ENCODE measurements at places on chromosomes 5 and 9. TPM values are rescaled to one million over a fixed set of nuclear protein-coding genes. Genes with fewer than 3 reads are reported as not detected.

Gene HAND1
- 0.22 TPM for polyA plus RNA-seq

Gene ECSCR
- polyA plus RNA-seq: 47.6 TPM

Gene LECT2
- polyA plus RNA-seq: not detected

Gene PCDHB7
- polyA plus RNA-seq: 0.36 TPM

DNA sequence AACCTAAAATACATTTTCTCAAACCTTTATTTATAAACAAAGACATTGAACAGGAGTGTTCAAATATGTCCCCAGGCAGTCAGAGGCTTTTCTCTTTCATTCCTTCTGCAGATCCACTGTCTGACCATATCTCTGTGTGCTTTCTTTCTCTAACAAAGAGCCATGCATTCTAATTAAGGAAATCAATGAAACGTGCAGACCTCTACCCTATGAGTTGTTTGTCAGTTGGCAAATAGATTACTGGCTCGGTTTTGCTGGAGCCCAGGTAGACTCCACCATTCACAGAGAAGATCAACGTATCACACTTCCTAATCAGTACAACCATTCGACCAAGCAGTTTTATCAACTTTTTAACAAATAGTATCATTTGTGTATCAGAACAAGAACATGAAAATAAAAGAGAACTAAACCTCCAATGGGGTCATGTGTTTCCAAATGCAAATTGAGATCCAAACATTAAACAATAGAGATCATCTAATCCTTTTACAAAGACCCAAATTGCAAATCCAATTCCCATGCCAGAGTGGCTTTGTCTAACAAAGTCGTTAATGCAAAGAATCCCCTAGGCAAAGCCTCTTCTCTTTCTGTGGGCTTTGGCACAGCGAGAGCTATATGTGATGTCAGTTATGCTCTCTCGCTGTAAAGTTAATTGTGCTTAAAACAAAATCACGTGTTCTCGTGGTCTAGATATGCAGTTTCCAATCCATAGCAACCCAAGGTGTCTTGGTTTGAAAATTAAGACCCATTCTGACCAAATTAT lies 16.8 kb downstream of the KLF4 start:
- no peaks in the 10 kb centered on the region for H3K27me3 ChIP-seq
- no peak overlapping the region for H3K27ac ChIP-seq
- no peaks in the 10 kb centered on the region for H3K4me1 ChIP-seq

GRCh38 chr5:115329475-115329874 lies 33.0 kb upstream of the CCDC112 start:
- H3K36me3 ChIP-seq: no peaks in the 10 kb centered on the region
- H3K4me1 ChIP-seq: no peaks in the 10 kb centered on the region

DNA sequence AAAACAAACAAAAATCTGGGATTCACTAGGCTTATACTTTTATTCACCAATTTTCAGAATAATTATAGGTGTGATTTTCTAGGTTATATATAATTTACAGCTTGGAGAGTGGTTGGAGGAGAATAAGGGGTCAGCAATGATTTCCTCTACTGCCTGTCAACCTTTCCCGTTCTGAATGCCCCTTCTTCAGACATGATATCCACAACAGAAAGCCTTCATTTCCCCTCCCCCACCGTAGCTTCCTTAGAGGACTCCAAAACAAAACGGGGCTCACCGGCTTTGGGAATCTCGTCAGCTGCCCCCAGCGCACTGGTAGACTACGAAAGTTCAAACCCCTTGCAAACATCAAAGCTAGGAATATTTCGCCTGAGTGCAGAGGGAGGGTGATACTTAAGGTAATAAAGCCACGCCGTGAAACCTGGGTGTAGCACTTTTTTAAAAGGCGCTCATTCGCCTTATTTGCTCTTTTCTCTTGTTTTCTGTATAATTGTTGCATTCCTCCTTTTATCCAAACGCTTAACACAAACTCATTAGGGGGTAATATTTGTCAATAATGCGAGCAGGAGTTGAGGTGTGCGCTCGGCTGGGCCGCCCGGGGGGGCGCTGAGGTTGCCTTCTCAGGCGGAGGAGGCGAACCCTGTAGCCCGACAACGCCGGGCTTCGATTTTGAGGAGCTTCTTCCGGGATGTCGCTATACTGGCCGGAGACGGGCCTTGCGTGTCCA lies 2.4 kb downstream of the OTP start:
- H3K27me3 ChIP-seq: peaks cover 86% of the 10 kb centered on the region
- no peak overlapping the region for H3K4me3 ChIP-seq
- H3K36me3 ChIP-seq: no peaks in the 10 kb centered on the region
- H3K27ac ChIP-seq: no peak overlapping the region
- DNase-seq: no peak
- H3K4me1 ChIP-seq: peaks cover 3% of the 10 kb centered on the region

DNA sequence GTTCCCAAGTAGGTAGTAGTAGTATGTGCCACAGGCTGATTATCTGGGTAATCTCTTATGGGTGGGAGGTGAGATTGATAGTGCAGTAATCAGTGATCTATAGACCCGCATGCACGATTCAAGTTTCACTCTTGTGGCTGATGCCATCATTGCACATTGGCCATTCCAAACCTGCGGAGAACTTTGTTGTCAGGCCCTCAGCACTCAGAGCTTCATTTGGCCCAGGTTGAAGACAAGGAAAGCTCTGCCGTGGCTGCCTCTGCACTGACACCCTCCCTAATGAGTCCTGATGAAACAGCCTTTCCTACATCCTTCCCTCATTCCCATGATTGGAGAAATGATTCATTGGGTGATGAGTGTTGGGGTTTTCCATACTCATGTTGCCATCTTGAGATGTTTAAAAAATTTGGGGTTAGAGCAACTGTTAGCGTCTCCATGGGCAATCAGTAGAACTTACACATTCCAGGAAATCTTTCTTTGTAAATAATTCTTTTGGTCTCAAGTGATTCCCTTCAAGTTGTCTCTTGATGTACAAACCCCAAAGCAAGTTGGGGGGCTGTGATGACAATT lies 22.9 kb downstream of the PROP1 start:
- no peak overlapping the region for H3K27ac ChIP-seq
- no peaks in the 10 kb centered on the region for H3K4me1 ChIP-seq
- H3K27me3 ChIP-seq: no peaks in the 10 kb centered on the region
- H3K4me3 ChIP-seq: no peak overlapping the region
- DNase-seq: no peak

Data from small intestine (tissue), 16 donors.